ENCODE measurements at places on chromosomes 3 and 15. TPM values are rescaled to one million over a fixed set of nuclear protein-coding genes. Genes with fewer than 3 reads are reported as not detected.

Gene BRPF1
- 8.6 TPM for total RNA-seq

Gene MAGEL2
- total RNA-seq = not detected

Gene PIGZ
- 2.1 TPM for total RNA-seq

Gene GOLGA8Q
- not detected for total RNA-seq

Gene TMPRSS7
- total RNA-seq = not detected

Gene SLC24A5
- not detected for total RNA-seq

Gene CHRM5
- not detected for total RNA-seq

Gene RPL14
- total RNA-seq = 277 TPM

Gene GNAI2
- total RNA-seq = 418 TPM

Gene MYL3
- total RNA-seq = not detected

Gene POLR2H
- 65.7 TPM for total RNA-seq

Gene CD80
- total RNA-seq = not detected

Gene A4GNT
- not detected for total RNA-seq

Gene FILIP1L
- total RNA-seq = 40.1 TPM

Gene SCG3
- total RNA-seq = not detected

Gene PP2D1
- total RNA-seq = not detected

Gene CSPG4
- 138 TPM for total RNA-seq

Gene SLC2A2
- total RNA-seq = not detected

Gene PLA2G4E
- not detected for total RNA-seq

Gene MRAS
- total RNA-seq = 27.6 TPM

Gene TRPC1
- 7.3 TPM for total RNA-seq

Gene MKRN2
- total RNA-seq = 41.8 TPM

Gene ROPN1B
- total RNA-seq = not detected

Gene GP9
- not detected for total RNA-seq

Gene EFHB
- total RNA-seq = not detected

Gene HOMER2
- total RNA-seq = not detected

Gene CLDN1
- total RNA-seq = 3.5 TPM

Gene CMTM7
- 9.2 TPM for total RNA-seq

Gene NUP210
- not detected for total RNA-seq

Gene POC1A
- 11.2 TPM for total RNA-seq

Gene MUC13
- not detected for total RNA-seq

Gene TM4SF4
- not detected for total RNA-seq

Gene SKOR1
- under 0.01 TPM for total RNA-seq

Gene FBXW12
- not detected for total RNA-seq

Gene FEZF2
- not detected for total RNA-seq

Gene CCDC13
- total RNA-seq = 4.8 TPM

Gene PLSCR5
- not detected for total RNA-seq

Gene GOLGA6L7
- not detected for total RNA-seq

Gene INSYN1
- not detected for total RNA-seq

Gene EOMES
- total RNA-seq = not detected

Gene SCAANT1
- total RNA-seq = not detected

Gene ZNF502
- total RNA-seq = 2.1 TPM

Gene GABRG3
- not detected for total RNA-seq

Gene GNAT1
- not detected for total RNA-seq

Gene LRRC49
- total RNA-seq = 17.5 TPM

Gene SPRED1
- total RNA-seq = 28.4 TPM

Gene TXNRD3
- 10.4 TPM for total RNA-seq

Gene GOLGA8H
- total RNA-seq = 0.18 TPM

Gene CPLX3
- total RNA-seq = not detected

Gene RTP3
- total RNA-seq = not detected

Gene LNP1
- 2.1 TPM for total RNA-seq

Gene CPB1
- total RNA-seq = not detected

Gene RGMA
- total RNA-seq = under 0.01 TPM

Gene GPR62
- total RNA-seq = not detected

Gene CFAP92
- not detected for total RNA-seq

Gene MORC1
- total RNA-seq = not detected

Gene ZFYVE19
- 49.9 TPM for total RNA-seq
